Bladder microvascular endothelial cell (primary cell): ENCODE measurements at places on chromosomes 11 and 22. TPM values are rescaled to one million over a fixed set of nuclear protein-coding genes. Genes with fewer than 3 reads are reported as not detected.

Gene C11orf42
- not detected in 2 replicates for total RNA-seq

Gene HORMAD2
- total RNA-seq, result not detected in 2 replicates

Gene MN1
- 0.32 and 0.38 TPM in 2 replicates for total RNA-seq

Gene OR52I1
- total RNA-seq, result not detected in 2 replicates

Gene PDE3B
- 0.13 and 0.16 TPM in 2 replicates for total RNA-seq

Gene MS4A10
- not detected in 2 replicates for total RNA-seq

Gene ACER3
- 8.7 and 16.4 TPM in 2 replicates for total RNA-seq

Gene KRTAP5-1
- not detected in 2 replicates for total RNA-seq

Gene KLHDC7B
- not detected in 2 replicates for total RNA-seq

Gene SLCO2B1
- 0.81 and 19.8 TPM in 2 replicates for total RNA-seq

Gene TP53AIP1
- total RNA-seq, result not detected in 2 replicates

Gene TESMIN
- total RNA-seq, result 1.5 and 2.3 TPM in 2 replicates

Gene SCGB1C1
- not detected in 2 replicates for total RNA-seq
